Spinal cord (tissue), 10 donors: ENCODE measurements at places on chromosomes 7 and 10. TPM values are rescaled to one million over a fixed set of nuclear protein-coding genes. Genes with fewer than 3 reads are reported as not detected.

Gene KNDC1
- polyA plus RNA-seq = 32.8 TPM

Gene FKBP14
- 13.3 TPM for polyA plus RNA-seq

Gene NPFFR1
- polyA plus RNA-seq = 1.7 TPM

Gene ELN
- 114 TPM for polyA plus RNA-seq

Gene INMT
- 0.35 TPM for polyA plus RNA-seq

Gene NODAL
- polyA plus RNA-seq = 2.6 TPM

Gene SUGCT
- polyA plus RNA-seq = 2.4 TPM

Gene ZNF488
- polyA plus RNA-seq = 32.5 TPM

Gene VAX1
- polyA plus RNA-seq = not detected

Gene FAM200A
- polyA plus RNA-seq = 12.6 TPM

Gene PODXL
- polyA plus RNA-seq = 51.1 TPM

Gene TMEM236
- 0.24 TPM for polyA plus RNA-seq

Gene CYP3A7
- 0.66 TPM for polyA plus RNA-seq

Gene OR2A42
- 0.11 TPM for polyA plus RNA-seq

Gene CYP3A4
- polyA plus RNA-seq = 0.27 TPM

Gene GARS1
- 112 TPM for polyA plus RNA-seq

Gene GPR26
- 5.6 TPM for polyA plus RNA-seq

Gene ZNF503
- polyA plus RNA-seq = 32.2 TPM

Gene ANLN
- polyA plus RNA-seq = 12.4 TPM

Gene OR2A1
- 0.13 TPM for polyA plus RNA-seq

Gene FEZF1
- polyA plus RNA-seq = not detected

Gene MOGAT3
- 0.12 TPM for polyA plus RNA-seq

Gene FAM24B
- polyA plus RNA-seq = 8.5 TPM

Gene ITPRID1
- not detected for polyA plus RNA-seq

Gene CYP2C18
- 0.17 TPM for polyA plus RNA-seq

Gene SPDYE1
- polyA plus RNA-seq = 4.1 TPM

Gene ZC3HAV1L
- polyA plus RNA-seq = 6.9 TPM

Gene NUTM2E
- polyA plus RNA-seq = not detected

Gene AEBP1
- polyA plus RNA-seq = 61.3 TPM

Gene GJC3
- 1.00 TPM for polyA plus RNA-seq

Gene HYAL4
- not detected for polyA plus RNA-seq

Gene DNAJC12
- polyA plus RNA-seq = 19.8 TPM

Gene TUBAL3
- 0.18 TPM for polyA plus RNA-seq

Gene SFRP5
- 4.3 TPM for polyA plus RNA-seq

Gene CFAP58
- polyA plus RNA-seq = 0.74 TPM
